ENCODE measurements at places on chromosomes 6 and 20.

- DNase-seq: no peak
Observed at GRCh38 chr6:85058806-85059205, 294.4 kb upstream of the TBX18 start.

DNA sequence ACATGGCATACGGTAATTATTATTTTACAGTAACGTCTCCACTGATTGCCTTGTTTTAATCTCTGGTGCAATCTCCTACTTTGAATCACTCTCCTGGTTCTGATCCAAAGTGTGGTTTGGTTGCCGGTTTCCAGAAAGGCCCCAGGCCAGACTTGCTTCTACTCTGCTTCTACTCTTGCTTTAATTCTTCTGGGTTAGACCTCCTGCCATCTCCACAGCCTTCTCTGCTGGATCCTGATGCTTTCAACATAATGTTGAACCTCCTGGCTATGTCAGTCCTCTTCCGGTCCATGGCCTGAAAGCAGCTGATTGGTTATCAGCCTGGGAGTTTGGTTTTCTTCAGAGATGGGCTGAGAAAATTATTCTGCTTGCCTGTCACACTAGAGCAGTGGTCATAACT, 266.5 kb upstream of the RIMS1 start:
- DNase-seq: no peak

DNA sequence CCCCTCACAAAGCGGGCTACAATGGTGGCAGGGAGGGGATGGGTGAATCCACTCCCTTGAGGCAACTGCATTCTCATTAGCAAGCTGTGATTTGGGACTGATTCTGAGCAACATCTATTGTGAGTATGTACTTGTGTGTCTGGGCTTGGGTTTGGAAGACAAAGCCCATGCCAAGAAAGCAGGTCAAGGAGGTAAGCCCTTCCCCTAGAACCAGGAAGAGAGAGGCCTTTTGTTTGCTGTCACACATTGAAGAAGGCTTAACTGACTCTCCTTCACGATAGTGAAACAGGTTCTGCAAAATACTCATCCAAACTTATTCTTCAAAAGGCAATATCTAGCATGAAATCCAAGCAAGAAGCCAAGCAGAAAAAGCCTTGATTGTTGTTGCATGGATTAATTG, 403.1 kb upstream of the ID4 start:
- no peak for DNase-seq

DNA sequence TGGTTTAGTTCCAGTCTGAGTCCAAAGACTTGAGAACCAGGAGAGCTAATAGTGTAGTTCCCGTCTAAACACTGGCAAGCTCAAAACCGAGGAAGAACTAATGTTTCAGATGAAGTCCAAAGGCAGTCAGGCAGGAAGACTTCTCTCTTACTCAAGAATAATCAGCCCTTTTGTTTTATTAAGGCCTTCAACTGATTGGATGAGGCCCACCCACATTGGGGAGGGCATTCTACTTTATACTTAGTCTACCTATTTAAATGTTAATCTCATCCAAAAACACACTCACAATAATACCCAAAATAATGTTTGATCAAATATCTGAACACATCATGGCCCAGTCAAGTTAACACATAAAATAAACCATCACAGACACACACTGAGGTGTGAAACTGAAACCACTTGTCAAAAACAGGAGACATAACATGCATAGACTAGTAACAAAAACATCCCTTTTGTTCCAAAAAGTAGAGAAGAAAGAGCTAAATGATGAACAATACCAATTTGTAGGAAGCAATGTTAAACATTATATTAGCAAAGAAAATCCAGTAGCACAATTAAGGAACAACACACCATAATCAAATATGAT, 50.2 kb upstream of the SENP6 start:
- DNase-seq: no peak

DNA sequence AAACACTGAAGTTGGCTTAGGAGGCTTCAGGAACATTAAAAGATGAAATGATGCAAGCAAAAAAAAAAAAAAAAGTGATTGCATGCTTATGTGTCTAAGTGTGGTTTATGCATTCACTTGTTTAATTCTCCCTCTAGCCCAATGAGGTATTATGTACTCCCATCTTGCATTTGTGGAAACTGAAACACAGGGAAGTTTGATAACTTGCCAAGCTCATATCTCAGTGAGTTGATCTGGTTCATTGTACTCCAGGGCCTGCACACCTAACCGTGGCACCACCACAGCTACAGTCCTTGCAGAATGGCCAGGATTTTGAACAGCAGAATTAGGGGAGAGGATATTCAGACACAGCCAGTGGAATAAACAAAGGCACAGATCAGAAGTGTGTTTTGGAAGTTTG, 251.2 kb downstream of the TBC1D7 start:
- DNase-seq: no peak

- no peak for DNase-seq
Observed at GRCh38 chr6:17151888-17152287, 50.0 kb downstream of the STMND1 start.

- DNase-seq: no peak
Observed at GRCh38 chr20:57746832-57747404, 37.1 kb upstream of the PMEPA1 start.

- DNase-seq: no peak
Observed at GRCh38 chr6:30244560-30244959, 31.4 kb upstream of the TRIM26 start.
